Left ventricle myocardium superior (tissue), 1 donor: ENCODE measurements at places on chromosomes 3 and 15. TPM values are rescaled to one million over a fixed set of nuclear protein-coding genes. Genes with fewer than 3 reads are reported as not detected.

Gene ITPKA
- 6.0 TPM for total RNA-seq

Gene KLF15
- total RNA-seq = 28.5 TPM

Gene AHSG
- total RNA-seq = not detected

Gene WWTR1
- 40.0 TPM for total RNA-seq

Gene TMOD2
- 9.2 TPM for total RNA-seq

Gene AMT
- 30.5 TPM for total RNA-seq

Gene PRR20G
- not detected for total RNA-seq

Gene GP9
- not detected for total RNA-seq

Gene PPP2R3A
- 105 TPM for total RNA-seq

Gene SERF2
- total RNA-seq = 1,014 TPM
